ENCODE measurements at places on chromosomes 13 and 19.

DNA sequence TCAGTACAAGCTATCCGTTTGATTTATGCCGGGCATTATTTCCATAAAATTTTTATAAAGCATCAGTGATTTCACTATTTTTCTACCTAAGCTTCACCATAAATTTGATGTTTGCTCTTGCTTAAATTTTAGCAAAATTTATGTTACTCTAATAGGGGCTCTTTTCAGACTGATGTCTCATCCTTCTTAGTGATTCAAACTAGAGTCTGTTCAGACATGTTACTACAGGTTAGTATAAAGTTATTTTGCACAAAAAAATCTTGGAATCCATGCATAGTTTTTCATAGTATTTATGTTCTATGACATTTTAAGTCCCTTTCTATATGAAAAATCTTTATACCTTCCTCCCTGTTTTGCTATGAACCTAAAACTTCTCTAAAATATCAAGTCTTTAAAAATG, 1151.9 kb downstream of the SLITRK5 start:
- DNase-seq, result no peak

GRCh38 chr13:104289400-104289799, 1223.2 kb upstream of the SLC10A2 start:
- no peak for DNase-seq

GRCh38 chr13:113418722-113419049, 34.6 kb downstream of the ADPRHL1 start:
- DNase-seq, result no peak

GRCh38 chr19:2529473-2529918, 53.6 kb downstream of the GADD45B start:
- DNase-seq, result no peak

- no peak for DNase-seq
These were observed 145.5 kb upstream of the MAB21L1 start for GRCh38 chr13:35621989-35622388.

DNA sequence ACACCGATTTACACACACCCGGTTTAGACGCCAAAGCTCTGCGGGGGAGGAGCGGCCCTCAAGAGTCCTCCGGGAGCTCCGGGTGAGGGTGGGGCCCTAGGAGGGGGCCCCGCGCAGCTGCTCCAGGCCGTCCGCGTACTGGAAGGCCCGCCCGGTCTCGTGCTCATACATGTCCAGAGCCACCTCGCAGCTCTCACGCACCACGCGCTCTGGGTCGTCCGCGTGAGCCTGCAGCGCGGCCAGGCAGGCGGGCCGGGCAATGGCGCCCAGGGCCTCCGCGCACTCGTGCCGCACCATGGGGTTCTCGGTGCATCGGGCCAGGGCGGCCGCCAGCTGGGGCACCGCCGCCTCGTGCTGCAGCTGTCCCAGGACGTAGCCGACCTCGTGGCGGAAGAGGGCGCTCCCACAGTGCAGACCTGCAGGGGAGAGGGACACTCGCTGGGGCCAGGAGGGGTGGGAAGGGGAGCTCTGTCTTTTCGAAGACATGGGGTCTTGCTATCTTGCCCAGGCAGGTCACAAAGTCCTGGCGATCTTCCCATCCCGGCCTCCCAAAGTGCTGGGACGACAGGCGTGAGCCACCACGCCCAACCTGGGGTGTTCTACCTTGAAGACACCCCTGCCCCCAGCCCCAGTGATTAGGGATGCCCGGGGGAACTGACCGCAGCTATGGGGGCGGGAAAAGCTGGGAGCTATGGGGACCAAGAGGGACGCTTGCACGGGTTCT, 8.3 kb upstream of the SMIM44 start:
- no peak for DNase-seq

DNA sequence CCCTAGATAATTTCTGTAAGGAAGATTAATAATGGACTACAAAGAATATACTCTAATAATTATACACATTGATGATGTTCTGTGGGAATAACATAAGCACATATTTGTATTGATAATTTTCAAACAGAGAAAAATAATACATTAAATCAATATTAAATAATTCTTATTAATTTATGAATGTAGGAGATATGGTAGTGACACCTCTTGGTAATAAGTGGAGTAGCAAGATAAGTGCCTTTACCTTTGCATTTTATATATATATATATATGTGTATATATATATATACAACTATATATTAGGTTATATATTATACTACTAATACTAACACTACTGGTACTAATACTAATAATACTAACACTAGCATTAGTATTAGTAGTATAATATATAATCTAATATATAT, 905.8 kb downstream of the SLITRK1 start:
- no peak for DNase-seq

GRCh38 chr13:113774177-113775107, 15.4 kb downstream of the TMEM255B start:
- DNase-seq, result no peak

- no peak for DNase-seq
These were observed 47.7 kb upstream of the RGCC start for GRCh38 chr13:41409611-41410010.

GRCh38 chr13:101465877-101466276, 13.4 kb downstream of the ITGBL1 start:
- no peak for DNase-seq

DNA sequence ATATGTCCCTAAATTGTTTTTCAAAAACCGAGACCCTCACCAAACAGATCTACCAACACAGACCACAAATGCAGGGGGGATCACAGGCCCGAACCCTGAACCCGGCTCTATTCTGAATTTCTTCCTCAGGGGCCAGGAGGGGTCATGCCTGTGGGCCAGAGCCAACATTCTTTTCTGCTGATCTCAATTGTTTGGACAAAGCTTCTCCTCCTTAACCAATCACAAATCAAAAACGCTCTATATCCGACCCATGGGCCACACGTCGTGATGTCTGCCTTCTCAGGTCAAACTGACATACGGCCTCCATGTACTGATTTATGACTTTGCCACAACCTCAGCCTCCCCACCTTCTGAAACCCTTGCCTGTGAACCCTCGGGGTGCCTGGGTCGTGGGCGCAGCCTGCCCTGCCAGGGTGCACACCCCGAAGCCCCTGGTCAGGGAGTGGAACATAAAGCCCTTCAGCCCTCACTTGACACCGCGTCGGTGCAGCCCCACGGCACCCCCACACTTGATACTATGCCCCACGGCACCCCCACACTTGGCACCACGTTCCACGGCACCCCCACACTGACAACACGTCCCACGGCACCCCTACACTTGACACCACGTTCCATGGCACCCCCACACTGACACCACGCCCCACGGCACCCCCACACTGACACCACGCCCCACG, 58.4 kb upstream of the C13orf46 start:
- no peak for DNase-seq

GRCh38 chr19:48186015-48186414, 15.5 kb downstream of the ZSWIM9 start:
- DNase-seq, result no peak
